ENCODE measurements at places on chromosomes 1 and 21.

- no peak for DNase-seq
Measured at GRCh38 chr1:161047436-161048420, 2.0 kb upstream of the USF1 start.

GRCh38 chr1:42689912-42690311 is 7.7 kb downstream of the YBX1 start:
- DNase-seq = no peak

DNA sequence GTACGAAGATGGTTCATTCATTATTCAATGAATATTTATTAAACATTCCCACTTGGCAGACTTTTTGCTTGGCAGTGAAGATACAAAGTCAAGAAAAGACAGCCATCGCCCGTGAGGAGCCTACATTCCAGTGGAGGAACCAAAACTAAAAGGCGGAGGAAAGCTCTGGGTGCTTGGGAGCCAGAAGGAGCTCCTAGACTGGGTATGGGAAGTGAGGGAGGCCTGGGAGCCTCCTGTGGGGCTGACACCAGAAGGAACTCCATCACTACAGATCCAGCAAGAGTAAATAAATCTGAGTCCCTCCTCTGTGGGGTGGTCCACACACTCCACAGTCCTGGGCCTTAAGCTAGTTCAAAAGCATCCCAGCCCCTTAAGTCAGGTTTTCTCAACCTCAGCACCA is 14.9 kb downstream of the RNASEL start:
- no peak for DNase-seq

DNA sequence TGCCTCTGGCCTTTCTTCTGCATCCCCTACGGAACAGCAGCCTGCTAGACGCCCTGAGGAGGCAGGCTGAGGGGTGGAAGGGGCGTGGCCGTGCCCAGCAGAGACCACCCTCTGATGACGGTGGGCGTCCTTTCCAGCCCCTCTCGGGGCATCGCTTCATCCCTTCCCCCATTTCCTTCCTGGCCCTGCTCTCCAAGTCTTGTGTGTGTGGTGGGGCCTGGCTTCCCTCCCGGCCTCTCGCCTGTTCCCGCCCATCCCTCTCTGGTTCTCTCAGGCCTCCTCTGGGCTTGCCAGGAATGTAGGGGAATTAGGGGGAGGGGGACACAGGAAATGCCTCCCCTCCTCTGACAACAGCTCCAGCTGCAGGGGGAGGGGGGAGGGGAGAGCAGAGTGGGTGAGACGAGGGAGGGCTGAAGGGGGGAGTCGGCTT is 51.1 kb downstream of the SKI start:
- peak; percentile 78 for DNase-seq

- no peak for DNase-seq
Measured at GRCh38 chr1:168092566-168093355, 44.0 kb downstream of the GPR161 start.

DNA sequence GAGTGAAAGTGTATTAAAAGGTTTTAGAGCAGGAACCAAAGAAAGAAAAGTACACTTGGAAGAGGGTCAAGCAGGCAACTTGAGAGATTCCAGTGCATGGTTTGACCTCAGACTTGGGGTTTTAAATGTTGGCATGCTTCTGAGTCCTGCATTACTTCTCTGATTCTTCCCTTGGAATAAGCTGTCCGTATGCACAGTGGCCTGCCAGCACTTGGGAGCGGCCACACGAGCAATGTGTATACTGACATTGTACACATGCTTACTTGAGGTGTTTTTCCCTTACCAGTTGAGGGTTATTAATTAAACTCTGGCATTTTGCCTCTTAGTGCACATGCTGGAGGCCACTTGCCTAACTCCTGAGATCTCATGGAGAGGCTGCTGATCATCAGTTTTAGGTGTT is 786.6 kb upstream of the RGS18 start:
- DNase-seq = no peak

GRCh38 chr1:183590244-183591191 is at the start of gene NCF2:
NCF2 (minus strand) TSS chr1:183590459; CDS start chr1:183590329, 130 bp downstream.
- DNase-seq = no peak

DNA sequence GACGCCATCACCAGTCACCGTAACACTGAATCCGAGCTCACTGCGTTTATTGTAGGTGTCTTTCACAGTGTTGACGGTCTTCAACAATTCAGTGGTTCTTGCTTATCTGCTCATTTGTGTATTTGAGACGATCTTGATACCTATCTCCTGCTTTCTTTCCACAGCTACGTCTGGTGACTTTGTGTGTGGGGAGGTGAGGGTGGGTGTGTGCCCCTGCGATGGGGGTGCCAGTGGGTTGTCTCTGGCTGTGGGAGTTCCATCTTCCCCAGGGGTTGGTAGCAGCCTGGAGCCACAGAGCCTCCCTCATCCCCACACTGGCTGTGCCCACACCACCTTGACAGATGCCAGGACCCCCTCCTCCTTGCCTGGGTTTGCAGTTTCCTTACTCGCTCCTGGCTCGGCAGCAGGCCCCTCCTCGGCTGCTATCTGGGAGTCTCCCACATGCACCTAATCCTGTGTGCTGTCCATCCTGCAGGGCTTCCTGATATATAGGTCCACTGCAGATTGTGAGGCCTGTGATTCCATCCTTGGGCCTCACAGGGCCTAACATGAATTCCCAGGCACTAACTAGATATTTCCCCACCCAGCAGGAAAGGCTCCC is 6.3 kb upstream of the PARP1 start:
- DNase-seq = no peak

GRCh38 chr21:35070436-35070835 is 21.3 kb upstream of the RUNX1 start:
- DNase-seq = no peak

DNA sequence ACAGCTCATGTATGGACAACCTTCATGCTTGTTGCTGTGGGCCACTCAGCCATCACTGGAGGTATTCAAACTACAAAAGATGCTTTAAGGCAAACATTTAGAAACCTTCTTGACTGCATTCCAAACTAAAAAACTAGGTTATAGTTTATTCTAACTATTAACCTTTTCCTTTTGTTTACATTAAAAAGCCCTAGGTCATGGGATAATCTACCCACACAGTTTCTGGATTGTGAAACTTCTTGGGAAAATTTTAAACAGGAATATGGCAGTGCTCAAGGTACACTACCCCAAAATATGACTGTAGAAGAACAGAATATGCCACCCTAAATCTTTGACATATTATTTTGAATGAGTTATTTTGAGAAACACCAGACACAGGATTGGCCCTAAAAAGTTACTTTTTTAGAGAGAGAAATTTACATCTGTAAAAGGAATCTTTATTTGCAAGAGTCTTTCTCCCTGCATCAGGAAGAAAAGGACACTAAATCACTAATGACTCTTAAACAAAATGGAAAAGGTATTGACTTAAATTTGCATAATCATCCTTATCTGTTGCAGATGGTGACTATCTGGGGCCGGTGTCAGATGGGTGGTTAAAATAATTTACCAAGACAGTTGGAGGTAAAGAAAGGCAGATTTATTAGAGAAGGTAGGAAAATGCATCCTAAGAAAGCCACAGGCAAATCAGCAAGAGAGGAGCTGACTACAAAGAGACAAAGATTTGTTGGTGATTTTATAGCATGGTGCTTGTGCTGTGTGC is 25.1 kb upstream of the NUF2 start:
- no peak for DNase-seq

- no peak for DNase-seq
Measured at GRCh38 chr1:229105109-229105508, 165.8 kb upstream of the RAB4A start.

- no peak for DNase-seq
Measured at GRCh38 chr1:26743426-26744059, 44.2 kb upstream of the PIGV start.

- no peak for DNase-seq
Measured at GRCh38 chr1:179323436-179323835, 29.8 kb downstream of the SOAT1 start.

DNA sequence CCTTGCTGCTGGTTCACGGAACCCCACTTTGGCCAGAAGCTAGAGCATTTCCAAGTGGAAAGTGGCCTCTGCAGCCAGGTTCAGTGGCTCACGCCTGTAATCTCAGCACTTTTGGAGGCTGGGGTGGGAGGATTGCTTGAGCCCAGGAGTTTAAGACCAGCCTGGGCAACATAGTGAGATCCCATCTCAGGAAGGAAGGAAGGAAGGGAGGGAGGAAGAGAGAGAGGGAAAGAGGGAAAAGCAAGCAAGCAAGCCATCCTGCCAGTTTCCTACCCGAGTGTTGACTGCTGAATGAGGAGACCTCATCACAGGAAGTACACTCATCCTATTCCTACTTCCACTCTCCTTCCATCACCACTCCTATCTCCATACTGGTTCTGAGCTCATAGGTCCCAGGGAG is 12.8 kb upstream of the KLF17 start:
- DNase-seq = no peak

GRCh38 chr21:29293495-29293894 is 5.2 kb upstream of the BACH1 start:
- DNase-seq = no peak

DNA sequence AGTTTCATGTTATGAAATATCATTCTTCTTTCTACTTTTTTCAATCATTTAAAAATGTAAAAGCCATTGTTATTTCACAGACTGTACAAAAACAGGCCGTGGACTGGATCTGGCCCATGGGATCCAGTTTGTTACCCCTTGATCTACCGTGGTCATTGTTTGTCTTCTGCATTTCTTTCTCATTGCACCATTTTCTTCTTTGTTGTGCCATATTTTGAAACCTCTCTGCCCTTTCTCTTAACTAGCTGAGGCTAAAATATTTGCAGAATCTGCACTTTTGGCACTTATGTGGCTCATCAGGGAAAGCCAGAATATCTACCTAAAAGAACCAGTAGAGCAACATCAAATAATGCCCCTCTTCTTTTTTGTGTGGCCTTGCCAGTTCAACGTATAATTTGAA is 50.5 kb downstream of the DNAJC6 start:
- no peak for DNase-seq

DNA sequence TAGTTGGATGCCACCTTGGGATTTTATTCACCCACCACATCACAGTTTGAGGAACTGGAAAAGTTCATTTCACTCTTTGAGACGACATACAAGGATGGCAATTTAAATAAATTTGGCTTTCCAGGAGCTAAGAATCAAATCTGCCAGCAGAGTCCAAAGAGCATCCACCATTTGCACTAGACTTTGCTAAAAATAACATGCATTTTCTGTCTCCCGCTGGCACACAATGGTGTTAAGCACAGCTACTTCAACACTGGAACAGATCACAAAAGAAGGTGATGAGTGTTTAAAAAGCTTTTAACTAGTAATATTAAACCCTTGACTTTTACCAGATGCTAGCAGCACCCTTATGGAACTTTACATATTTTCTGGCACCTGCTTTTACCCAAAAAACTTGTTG is 44.6 kb downstream of the MAEL start:
- DNase-seq = no peak

DNA sequence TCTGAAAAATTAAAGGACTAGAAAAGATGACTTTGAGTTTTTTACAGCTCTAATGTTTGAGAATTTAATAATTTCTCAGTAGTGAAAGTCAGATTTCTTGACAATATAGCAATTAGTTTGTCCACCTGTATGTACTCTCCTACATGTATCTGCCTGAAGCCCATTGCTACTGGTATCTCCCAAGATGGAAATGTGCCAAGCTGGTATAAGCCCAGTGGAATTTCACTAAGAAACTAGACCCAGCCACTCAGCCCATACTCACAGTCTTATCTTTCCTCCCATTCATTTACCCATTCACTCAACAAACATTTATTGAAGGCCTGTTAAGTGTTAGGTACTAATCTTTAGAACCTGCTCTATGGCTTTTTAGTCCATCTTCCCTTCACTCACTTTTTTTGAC is 21.6 kb upstream of the TRIM45 start:
- DNase-seq = no peak

- DNase-seq = no peak
Measured at GRCh38 chr1:32365445-32365844, 3.1 kb downstream of the TSSK3 start.

DNA sequence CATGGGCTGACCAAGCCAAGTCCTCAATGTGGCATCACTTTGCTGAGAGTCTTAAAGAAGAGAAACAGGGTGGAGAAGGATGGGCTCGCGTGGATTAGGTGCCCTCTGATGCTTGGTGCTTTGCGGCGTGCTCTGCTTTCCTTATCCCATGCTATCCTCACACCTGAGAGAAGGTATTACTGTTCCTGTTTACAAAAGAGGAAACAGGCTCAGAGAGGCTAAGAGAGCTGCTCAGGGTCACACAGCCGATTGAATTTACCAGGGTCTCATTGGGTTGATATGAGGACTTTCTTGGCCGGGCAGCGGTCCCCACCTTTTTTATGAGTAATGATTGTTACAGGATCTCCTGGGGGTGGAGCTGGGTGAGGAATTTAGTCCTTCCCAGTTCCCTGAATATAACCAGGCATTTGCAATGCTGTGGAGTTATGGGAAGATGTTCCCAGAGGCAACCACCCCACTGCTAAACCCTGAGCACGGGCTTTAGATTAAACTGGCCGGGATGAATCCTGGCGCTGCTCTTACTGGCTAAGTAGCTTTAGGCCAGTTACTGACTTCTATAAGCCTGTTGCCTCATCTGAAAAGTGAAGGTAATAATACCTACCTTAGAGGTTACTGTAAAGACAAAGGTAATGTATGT is 4.5 kb downstream of the ASCL5 start:
- no peak for DNase-seq

DNA sequence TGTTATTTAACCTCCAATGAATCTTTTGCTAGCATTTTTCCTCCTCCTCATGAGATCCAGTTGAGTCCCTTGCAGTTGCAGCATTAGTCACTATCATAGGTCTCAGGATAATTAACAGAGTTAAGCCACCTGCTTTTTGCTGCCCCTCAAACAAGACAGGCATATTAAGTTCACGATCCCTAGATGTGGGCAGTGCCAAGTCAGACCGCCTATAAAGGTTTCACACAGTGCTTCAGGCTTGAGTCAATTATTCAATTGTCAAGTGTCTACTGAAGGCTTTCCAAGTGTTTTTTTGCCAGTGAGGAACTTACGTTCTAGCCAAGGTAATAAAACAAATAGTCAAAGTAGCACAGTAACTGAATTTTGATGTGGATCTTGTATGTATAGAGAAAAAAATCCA is 175.0 kb downstream of the DAB1 start:
- no peak for DNase-seq

DNA sequence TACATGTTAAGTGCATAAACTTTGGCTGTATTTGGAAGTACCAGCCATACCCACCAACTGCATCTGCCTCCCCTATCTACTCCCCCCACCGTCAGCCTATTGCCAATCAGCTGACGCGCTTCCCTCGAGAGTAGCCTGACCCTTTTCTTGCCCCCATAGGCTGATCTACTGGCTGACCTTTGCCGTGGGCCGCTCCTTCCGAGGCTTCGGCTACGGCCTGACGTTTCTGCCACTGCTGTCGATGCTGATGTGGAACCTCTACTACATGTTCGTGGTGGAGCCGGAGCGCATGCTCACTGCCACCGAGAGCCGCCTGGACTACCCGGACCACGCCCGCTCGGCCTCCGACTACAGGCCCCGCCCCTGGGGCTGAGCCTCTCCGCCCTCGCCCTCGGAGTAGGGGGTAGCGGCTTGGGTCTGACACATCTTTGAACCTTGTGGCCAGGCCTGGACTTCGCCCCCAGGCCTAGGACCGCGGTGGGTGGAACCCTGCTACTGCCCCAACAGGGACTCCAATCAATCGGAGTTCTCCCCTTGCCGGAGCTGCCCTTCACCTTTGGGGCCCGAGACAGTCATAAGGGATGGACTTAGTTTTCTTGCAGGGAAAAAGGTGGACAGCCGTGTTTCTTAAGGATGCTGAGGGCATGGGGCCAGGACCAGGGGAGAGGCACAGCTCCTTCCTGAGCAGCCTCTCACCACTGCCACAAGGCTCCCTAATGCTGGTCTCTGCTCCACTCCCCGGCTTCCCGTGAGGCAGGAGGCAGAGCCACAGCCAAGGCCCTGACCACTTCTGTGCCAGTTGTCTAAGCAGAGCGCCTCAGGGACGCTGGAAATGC is 4.0 kb downstream of the GLMP start:
- peak; percentile 92 for DNase-seq

GRCh38 chr1:160061369-160062229 is 8.4 kb downstream of the KCNJ10 start:
- DNase-seq = no peak
